Activated T-cell treated with anti-CD3 and anti-CD28 coated beads, Interleukin-2, amount 50 U/mL, for 4 hours (primary cell): ENCODE measurements at places on chromosomes 1 and 21. TPM values are rescaled to one million over a fixed set of nuclear protein-coding genes. Genes with fewer than 3 reads are reported as not detected.

DNA sequence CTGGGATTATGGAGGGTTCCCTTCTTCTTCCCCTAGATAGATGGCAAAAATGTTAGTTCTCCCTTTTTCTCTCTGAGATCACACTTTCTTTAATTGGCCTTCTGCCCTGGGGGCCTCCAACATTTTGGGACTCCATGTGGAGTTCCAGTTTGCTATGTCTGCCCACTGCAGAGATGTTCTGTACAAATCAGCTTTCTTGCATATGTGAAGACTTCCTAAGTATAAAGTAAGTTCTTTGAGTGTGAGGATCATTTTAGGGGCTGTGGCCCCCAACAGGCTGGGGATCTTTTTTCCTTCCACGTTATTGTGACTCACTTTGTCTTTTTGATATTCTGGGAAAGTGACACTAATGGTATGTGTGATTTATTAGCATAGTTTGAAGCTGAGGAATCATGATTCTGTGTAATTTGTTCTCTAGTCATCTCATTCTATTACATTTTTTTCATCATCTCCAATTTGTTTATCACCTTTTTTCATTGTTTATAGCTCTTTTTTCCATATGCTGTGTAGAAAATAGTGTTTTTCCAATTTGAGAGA lies 48.2 kb downstream of the HHAT start:
- DNase-seq, result no peak

DNA sequence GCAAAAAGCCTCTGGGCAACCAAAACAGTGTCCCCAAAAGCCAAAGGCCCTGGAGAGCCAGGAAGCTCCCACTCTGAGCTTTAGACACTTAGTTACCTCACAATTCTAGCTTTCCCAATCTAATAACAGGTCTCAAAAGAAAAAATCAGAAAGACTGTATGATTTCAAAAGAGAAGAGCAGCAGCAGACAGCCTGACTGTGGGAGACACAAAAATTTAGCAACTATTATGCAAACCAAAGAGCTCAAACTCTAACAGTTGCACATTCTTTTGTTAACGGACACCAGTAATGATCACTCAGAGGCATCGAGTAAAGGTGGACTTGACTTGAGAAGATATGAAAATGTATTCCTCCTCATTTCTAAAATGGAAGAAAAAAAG lies 160.1 kb downstream of the SLC45A1 start:
- DNase-seq, result no peak

GRCh38 chr1:67632356-67632755 lies 52.6 kb upstream of the GADD45A start:
- no peak for DNase-seq

The FCGR3B gene
- not detected for total RNA-seq

DNA sequence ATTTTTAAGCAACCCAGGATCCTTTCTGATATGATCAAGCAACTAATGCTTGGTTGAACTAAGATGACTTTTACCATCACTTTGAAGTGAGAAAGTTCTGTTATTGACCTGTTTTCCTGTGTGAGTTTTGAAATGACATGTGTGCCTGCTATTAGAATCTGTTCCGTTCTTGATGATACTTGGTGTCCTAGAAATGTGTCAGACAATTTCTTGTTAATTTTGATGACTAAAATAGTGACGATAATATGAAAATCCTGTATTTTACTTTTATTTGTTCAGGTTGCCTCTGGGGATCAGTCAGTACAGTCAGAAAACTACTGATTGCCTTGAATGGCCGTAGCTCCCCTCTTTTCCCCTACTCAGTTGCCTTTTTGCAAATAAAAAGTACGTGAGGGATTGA lies 228.0 kb downstream of the RYR2 start:
- DNase-seq, result no peak

The CHODL gene
- total RNA-seq, result not detected

DNA sequence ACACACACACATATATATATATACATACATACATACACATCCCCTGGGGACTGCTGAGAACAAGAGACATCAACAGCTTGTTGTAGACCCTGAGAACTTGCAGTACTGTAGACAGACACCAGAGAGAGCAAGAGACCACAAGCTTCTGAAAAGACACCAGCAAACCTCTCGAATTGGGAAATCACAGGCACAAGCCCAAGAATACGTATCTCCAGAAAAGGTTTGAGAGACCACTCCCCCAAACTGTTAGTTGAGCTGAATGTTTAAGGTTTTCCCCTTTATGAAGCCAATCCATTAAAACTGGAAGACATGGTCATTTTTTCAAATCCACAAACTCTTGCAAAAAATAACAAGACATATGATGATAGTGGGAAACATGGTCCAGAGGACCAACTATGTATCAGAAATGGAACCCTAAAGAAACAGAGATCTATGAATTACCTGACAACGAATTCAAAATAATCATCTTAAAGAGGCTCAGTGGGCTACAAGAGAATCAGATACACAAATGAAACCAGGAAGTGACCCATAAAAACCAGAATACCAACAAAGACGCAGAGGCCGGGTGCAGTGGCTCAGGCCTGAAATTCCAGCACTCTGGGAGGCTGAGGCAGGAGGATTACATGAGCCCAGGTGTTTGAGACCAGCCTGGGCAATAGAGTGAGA lies 45.1 kb downstream of the SLC2A1 start:
- peak; percentile 46 for DNase-seq

The GJA9 gene
- not detected for total RNA-seq

DNA sequence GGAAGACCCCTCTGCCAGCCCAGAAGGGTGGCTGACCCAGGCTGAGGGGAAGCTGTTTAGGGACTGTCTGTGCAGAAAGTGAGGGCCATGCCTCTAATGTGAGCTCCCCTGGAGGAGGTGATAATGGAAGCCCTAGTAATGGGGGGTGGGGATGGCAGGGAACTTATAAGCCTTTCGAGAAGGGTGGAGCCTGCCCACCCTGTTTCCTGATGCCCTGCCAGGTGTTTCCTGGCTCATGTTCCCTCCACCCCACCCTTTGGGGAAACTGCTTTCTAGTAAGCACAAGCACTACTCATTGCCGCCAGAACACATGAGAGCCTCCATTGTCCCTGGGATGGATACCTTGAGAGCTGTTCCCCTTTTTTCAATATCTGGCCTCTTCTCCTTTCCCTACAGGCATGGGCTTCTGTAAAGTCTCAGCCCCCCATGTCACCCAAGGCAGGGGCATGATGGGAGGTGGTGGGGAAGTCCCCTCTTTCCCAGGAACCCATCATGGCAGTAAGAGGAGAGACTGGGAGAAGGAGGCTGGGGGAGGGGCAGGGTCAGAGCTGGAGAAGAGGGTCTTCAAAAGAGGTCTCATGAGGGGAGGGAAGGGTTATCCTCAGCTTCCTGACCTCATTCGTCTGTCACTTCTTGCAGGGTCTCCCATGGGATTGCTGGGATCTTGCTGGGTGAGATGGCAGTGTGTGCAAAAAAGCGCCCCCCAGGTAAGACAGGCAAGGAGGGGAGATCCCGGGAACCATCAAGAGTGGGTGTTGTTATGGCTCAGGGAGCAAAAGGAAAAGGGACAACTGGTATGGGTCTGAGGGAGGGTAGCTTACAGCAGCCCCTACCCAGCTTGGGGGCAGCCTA lies 2.4 kb downstream of the ATP8B2 start:
- no peak for DNase-seq

- no peak for DNase-seq
Measured at GRCh38 chr1:159581422-159581821, 6.2 kb upstream of the APCS start.

The FAM72A gene
- total RNA-seq, result 5.4 TPM

GRCh38 chr21:35005560-35006224 lies 43.4 kb downstream of the RUNX1 start:
- DNase-seq, result no peak

GRCh38 chr1:6612641-6613360 lies 730 bp upstream of the PHF13 start:
- DNase-seq, result peak; percentile 19

DNA sequence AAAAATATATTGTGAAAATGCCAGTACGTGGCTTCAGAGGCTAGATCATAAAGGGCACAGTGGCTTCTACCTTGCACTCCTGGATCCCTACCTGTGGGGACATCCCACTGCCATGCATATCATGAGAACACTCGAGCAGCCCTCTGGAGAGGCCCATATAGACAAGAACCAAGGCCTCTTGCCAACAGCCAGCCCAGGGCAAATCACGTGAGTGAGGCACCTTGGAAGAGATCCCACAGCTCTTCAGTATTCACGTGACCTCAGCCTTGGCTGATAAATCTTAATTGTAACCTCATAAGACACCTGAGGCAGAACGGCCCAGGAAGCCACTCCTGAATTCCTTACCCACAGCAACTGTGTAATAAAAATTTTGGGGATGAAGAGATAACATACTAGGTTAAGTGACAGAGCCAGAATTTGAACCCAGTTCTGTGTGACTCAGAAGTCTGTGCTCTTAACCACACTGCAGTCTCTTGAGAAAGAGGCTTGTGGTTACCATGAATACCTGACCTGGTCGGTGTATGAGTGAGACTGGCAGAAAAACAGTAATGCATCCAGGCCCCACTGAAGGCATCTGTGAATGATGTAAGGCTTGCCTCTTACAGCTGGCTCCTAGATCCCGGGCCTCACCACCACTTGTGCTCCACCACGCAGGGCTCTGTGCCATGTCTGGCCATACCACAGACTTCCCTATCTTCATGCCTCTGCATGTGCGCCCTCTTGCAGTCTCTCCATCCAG lies 6.9 kb upstream of the A3GALT2 start:
- DNase-seq, result no peak

DNA sequence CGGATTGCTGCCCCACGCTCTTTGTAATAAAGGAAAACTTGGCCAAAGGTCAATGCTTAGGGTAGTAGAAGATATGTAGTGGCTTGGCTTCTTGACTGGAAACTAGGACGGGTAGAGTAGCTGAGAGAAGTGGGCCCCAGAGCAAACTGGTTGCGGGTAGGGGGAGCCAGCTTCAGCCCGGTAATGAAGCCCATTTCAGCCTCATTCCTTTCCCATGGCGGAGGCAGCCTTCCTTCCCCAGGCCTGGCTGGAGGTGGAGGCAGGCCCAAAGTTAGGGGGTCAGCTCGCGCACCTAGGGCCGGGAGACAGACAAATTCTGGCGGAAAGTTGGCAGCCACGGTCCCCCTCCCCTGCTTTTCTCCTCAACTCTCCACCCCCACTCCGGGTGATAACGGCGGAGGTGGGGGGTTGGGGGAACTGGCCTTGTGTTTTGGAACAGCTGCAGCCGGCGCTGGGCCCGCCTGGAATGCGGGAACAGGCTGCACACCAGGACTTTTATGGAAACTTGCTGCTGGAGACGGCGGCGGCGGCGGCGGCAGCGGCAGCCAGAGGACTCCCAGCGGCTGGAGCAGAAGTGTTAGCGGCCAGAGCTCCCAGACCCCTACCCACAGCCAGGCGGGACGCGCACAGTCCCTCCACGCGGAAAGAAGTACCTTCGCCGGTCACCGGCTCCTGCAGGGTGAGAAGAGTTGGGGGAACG lies at the start of gene NEXN:
TSS of gene NEXN (plus strand) at position 544 of the 700 bp plus-strand sequence. CDS start 27,483 bp downstream, outside the sequence.
- no peak for DNase-seq

- peak; percentile 45 for DNase-seq
Measured at GRCh38 chr1:150578272-150579109, 919 bp downstream of the MCL1 start.

DNA sequence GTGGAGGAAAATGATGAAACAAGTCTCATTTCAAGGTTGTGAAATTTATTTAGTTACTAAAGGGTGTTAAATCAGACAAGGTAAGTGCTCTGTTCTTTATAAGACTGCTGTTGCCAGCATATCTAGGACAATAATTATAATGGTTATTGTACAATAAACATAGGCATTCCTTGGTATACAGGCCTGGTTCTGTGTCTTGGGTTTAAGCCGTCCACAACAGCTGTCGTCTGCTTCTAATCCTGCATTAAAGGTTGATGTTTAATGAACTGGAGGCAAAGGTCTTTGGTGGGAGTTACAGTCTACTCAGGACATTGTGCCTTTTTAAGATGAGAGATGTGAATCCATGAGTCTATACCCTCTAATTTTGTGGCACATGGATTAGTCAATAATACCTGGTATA lies 23.4 kb upstream of the FMO4 start:
- no peak for DNase-seq

DNA sequence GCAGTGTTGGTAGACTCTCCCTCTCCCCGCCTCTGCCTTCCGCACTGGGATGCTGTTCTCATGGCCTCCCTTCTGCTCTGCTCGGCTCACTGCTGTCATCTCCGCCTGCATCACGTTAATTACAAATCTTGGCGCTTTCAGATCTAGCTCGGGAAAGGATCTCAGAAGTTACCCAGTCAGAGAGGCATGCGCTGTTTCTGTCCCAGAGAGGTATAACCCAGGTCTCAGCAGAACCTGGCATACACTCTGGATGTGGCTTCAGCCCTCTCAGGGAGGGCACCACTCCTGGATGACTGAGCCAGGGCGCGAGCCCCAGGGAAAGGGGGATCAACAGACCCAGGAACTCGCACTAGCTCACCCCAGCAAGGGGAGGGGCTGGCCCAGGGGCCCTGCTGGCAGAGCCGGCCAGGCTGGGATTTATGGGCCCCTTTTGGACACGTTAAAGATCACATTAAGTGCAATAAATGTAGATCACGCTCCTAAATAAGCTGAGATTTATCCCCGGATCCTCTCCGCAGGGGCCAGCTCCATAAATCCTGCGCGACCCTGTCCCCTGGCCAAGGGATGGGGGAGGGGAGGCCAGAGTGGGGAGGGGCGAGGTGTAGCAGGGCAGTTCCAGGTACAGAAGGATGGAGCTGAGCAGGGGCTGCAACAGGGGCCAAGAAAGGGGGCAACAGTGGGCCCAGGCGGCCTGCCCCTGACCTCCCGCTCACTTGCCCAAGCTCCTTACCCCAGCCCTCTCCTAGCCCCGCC lies 101.3 kb upstream of the ZBTB40 start:
- no peak for DNase-seq

GRCh38 chr1:192707978-192708547 lies 72.1 kb downstream of the RGS13 start:
- DNase-seq, result no peak
